ENCODE measurements at places on chromosomes 3 and 15.

GRCh38 chr3:50356553-50356952 lies 2.8 kb downstream of the TMEM115 start:
- DNase-seq = peak; percentile 43
- peaks cover 4% of the 10 kb centered on the region for H3K36me3 ChIP-seq
- H3K4me1 ChIP-seq = peaks cover 11% of the 10 kb centered on the region
- H3K4me3 ChIP-seq = no peak overlapping the region
- H3K27me3 ChIP-seq = no peaks in the 10 kb centered on the region

- no peaks in the 10 kb centered on the region for H3K27me3 ChIP-seq
- H3K4me3 ChIP-seq = no peak overlapping the region
- no peak for DNase-seq
- no peaks in the 10 kb centered on the region for H3K36me3 ChIP-seq
- no peak overlapping the region for H3K27ac ChIP-seq
- peaks cover 7% of the 10 kb centered on the region for H3K4me1 ChIP-seq
Observed at GRCh38 chr15:68729789-68730411, 90.8 kb downstream of the ANP32A start.

DNA sequence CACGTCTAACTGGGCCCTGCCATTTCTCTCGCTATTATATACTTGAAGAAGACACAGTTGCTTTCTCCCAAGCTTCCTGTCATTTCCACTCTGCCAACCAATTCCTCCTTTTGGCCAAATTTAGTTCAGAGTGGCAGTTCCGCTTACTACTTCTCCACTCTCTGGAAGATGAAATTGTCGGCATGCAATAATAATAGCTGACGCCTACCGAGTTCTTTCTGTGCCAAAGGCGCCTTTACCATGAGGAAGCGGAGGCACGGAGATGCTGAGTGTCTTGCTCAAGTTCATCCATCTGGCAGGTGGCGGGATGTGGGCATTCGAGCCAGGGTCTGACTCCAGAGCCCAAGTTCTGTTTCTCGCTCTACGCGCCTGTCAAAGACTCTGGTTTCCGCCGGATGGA lies 14.6 kb upstream of the NRROS start:
- H3K27me3 ChIP-seq = no peaks in the 10 kb centered on the region
- no peak overlapping the region for H3K27ac ChIP-seq
- peaks cover 3% of the 10 kb centered on the region for H3K4me1 ChIP-seq

DNA sequence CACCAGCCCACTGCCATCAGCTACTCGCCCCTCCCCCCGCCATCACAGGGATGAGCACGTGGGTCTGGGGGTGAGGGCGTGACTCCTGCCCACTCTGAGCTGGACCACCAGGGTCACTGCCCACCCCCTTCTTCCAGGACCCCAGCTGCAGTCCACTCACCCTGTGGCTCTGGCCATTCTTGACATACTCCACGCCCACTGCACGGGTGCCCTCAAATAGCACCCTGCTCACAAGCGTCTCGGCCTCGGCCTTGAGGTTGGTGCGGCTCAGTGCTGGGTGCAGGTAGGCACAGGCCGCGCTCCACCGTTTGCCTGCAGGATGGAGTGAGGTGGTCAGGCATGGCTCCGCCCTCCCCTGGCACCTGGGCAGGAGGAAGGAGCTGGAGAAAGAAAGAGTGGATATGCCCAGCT lies 23.9 kb downstream of the CHDH start:
- H3K36me3 ChIP-seq = peaks cover 6% of the 10 kb centered on the region
- no peaks in the 10 kb centered on the region for H3K27me3 ChIP-seq
- H3K4me3 ChIP-seq = no peak overlapping the region
- H3K4me1 ChIP-seq = 0 out of 2 replicates have a peak, but pooled peaks cover 3% of the 10 kb centered on the region

DNA sequence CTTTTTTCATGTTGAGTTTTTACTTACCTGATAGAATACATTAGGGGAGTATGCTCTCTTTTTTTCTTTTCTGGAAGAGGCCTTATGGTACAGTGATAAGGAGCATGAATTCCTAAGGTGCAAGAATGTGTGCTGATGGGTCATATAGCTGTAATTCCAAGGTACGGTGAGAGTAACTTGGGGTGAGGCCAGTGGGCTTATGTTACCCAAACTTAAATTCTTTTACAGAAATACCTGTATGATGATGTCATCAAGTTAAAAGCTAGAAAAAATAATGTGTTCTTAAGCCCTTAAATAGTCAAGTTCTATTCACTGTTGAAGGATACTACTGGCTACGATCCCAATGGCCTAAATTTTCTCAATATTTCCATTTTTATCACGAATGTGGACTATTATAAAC lies 111.2 kb downstream of the GMPS start:
- no peaks in the 10 kb centered on the region for H3K36me3 ChIP-seq
- no peak overlapping the region for H3K4me3 ChIP-seq
- no peaks in the 10 kb centered on the region for H3K27me3 ChIP-seq
- no peaks in the 10 kb centered on the region for H3K4me1 ChIP-seq
- H3K27ac ChIP-seq = no peak overlapping the region

DNA sequence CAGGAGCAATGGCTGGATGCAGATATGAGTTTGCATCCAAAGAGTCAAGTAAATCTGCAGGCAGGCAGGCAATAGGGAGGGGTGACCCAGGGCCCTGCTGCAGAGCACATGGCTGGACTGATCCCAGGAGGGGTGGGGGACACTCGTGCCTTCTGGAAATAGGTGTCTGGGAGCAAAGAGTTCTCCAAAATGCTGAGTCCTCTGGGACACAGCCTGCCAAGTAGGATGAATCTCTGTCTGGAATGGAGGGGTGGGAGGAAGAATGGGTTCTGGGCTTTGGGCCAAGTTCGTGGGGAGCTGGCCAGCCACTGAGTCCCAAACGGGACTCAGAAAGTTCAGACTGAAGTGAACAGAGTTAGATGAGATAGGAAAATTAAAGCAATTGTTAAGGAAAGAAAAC lies 214.5 kb downstream of the MTHFS start:
- H3K27me3 ChIP-seq = no peaks in the 10 kb centered on the region
- H3K27ac ChIP-seq = no peak overlapping the region
- DNase-seq = no peak
- no peaks in the 10 kb centered on the region for H3K36me3 ChIP-seq
- H3K4me3 ChIP-seq = no peak overlapping the region

DNA sequence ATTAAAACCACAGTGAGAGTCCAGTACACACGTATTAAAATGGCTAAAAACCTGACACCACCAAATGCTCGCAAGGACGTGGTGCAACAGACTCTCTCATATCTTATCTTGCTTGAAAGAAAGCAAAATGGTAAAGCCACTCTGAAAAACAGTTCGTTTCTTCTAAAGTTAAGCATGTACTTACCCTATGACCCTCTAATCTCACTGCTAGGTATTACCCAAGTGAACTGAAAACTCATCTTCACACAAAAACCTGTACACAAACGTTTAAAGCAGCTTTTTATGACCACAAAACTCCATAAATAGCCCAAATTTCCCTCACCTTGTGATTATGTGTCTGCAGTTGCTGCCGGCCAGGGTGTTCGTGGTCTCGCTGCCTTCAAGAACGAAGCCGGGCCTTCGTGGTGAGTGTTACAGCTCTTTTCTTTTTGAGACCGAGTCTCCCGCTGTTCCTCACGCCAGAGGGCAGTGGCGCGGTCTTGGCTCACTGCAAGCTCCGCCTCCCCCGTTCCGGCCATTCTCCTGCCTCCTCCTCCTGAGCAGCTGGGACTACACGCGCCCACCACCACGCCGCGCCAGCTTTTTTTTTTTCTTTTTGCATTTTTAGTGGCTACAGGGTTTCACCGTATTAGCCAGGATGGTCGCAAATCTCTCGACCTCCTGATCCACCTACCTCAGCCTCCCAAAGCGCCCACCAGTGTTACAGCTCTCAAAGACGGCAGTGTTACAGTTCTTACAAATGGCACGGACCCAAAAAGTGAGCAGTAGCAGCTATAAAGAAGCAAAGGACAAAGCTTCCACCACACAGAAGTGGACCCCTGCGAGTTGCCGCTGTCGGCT lies 165.4 kb downstream of the TJP1 start:
- peaks cover 3% of the 10 kb centered on the region for H3K4me1 ChIP-seq
- H3K27me3 ChIP-seq = no peaks in the 10 kb centered on the region
- peak overlapping the region; percentile 23 for H3K4me3 ChIP-seq
- no peaks in the 10 kb centered on the region for H3K36me3 ChIP-seq
- peak; percentile 62 for DNase-seq
- no peak overlapping the region for H3K27ac ChIP-seq

DNA sequence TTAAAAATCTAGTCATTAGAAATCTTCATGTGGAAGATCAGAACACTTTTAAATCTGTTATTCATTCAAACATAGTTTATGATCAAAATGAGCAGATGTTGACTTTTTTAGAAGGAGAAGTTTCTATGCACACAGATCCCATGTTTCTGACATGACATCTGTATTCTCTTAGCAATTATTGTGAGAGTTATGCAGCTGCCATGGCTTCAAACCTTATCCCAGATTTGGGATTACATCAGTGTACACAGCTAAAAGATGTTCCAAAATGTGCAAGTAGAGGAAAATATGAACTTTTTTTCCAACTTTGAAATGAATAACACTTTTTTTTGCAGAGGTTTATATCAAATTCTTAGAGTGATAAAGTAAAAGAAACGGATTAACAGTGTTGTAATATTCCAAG lies 1166.9 kb downstream of the ZPLD1 start:
- H3K4me1 ChIP-seq = no peaks in the 10 kb centered on the region
- no peak overlapping the region for H3K27ac ChIP-seq
- no peaks in the 10 kb centered on the region for H3K27me3 ChIP-seq
- DNase-seq = no peak
- H3K36me3 ChIP-seq = no peaks in the 10 kb centered on the region
- H3K4me3 ChIP-seq = no peak overlapping the region

GRCh38 chr3:184471439-184471838 lies 90.1 kb upstream of the EPHB3 start:
- no peaks in the 10 kb centered on the region for H3K4me1 ChIP-seq
- H3K36me3 ChIP-seq = no peaks in the 10 kb centered on the region
- no peak overlapping the region for H3K27ac ChIP-seq
- H3K27me3 ChIP-seq = no peaks in the 10 kb centered on the region
- H3K4me3 ChIP-seq = no peak overlapping the region

DNA sequence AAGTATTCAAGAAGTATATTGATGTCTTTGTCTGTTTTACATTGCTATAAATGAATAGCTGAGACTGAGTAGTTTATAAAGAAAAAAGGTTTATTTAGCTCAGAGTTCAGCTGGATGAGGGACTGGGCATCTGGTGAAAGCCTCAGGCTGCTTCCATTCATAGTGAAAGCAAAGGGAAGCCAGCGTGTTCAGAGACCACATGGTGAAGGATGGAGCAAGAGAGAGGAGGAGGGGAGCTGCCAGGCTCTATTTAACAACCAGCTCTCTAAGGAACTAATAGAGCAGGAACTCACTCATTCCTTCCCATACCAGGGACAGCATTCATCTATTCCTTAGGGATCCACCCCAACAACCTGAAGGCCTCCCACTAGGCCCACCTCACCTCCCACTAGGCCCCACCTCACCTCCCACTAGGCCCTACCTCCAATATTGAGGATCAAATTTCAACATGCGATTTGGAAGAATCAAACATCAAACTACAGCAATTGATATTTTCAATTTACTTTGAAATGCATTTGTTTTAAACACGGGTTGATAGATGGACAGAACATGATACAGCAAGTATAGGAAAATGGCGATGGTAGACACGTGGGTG lies 167.5 kb upstream of the HES1 start:
- H3K27me3 ChIP-seq = peaks cover 14% of the 10 kb centered on the region
- H3K27ac ChIP-seq = no peak overlapping the region
- no peak for DNase-seq
- no peaks in the 10 kb centered on the region for H3K36me3 ChIP-seq
- no peak overlapping the region for H3K4me3 ChIP-seq

DNA sequence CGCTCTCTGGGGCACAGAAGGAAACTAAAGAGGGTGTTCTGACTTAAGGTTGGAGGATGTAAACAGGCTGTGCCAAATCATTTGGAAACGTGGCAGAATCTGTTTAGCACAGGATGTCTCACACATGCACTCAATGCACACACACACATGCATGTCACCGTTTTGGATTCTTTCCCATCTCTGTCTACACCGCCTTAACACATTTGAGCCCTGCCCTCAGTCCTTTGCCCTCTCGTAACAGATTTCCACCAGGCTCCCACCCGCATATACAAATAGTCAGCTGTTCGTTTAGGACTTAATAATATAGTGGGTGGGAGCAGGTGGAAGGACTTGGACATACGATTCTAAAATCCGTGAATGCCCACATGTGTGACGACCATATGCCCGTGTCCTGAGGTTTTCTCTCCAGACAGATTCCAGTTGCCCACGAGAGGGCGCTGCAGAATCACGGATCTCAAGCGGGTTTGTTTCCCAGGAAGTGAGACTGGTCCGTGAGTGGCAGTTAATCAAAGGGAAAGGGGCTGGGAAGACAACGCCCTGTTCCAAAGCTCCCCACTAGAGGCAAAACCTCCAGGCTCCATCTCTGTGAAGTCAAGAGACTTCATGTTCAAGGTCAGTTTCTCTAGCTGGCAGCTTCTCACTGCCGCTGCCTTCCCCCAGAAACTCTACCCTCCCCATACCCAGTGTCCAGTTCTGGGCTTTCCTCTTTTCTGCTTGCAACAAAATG lies 44.5 kb downstream of the NOX5 start:
- peaks cover 5% of the 10 kb centered on the region for H3K4me1 ChIP-seq
- no peak overlapping the region for H3K4me3 ChIP-seq
- H3K36me3 ChIP-seq = no peaks in the 10 kb centered on the region
